ENCODE measurements at places on chromosomes 7 and 10. TPM values are rescaled to one million over a fixed set of nuclear protein-coding genes. Genes with fewer than 3 reads are reported as not detected.

GRCh38 chr10:91462423-91462822, 52.3 kb downstream of the HECTD2 start:
- no peak for DNase-seq

DNA sequence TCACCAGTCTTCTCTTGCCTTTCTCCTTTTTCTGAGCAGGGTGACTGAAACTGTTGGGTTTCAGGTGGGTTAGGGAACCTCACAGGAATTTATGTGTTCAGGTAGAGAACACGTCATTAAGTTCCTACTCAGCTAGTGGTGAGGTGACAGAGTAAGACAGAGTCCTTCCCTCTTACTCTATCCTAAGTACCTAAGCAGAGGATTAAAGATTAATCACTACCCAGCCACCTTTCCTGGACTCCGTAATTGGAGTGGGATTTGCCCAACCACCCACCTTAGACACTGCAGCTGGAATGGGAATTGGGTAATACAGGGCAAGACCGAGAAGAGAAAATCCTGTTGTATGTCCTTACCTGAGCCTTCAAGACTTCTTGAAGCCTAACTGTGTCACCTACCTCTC, 158.1 kb downstream of the LRRC4 start:
- DNase-seq: no peak

GRCh38 chr7:48168159-48168558, 3.1 kb upstream of the ABCA13 start:
- DNase-seq: no peak

- no peak for DNase-seq
Observed at GRCh38 chr10:96470116-96470743, 43.5 kb downstream of the TLL2 start.

DNA sequence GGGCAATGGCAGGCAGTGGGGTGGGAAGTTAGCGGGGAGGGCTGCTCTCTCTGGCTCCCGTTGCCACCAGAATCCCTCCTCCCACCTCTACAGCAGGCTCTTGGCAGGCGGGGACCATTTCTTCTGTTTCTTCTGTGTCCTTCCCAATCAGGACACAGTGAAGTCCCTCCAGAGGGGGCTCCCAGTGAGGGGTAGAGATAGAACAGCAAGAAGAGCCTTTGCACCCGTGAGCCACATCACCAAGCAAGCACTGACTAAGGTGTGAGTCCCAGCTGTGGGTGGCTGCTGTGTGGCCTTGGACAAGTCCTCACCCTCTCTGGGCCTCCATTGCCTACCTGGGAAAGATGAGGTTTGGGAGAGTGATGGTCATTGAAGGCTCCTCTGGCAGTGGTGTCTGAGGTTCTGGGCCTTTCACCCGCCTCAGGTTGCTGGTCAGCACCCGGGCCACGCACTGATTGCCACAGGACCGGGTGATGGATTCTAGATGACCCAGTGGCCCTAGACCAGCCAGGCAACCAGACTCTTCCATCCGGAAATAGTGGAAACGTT, 26.0 kb upstream of the PCBD1 start:
- DNase-seq: no peak

GRCh38 chr7:64992971-64993370, 2.1 kb upstream of the ZNF117 start:
- DNase-seq: no peak

DNA sequence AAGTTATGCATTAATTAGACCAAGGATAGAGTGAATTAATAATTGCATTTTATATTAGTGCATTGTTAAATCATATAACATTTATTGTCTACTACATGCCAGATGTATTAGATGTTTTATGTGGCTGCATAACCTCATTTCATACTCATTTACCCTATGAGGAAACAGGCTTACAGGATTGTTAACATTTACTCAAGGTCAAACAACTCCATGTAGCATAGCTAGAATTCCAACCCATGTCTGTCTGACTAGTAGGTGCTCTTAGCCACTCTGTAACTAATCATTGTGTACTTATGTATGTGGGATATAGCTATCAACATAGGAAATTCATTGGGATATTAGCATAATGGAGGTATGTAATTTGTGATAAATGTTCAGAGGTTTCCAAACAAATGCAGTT, 46.3 kb downstream of the PHYHIPL start:
- no peak for DNase-seq

DNA sequence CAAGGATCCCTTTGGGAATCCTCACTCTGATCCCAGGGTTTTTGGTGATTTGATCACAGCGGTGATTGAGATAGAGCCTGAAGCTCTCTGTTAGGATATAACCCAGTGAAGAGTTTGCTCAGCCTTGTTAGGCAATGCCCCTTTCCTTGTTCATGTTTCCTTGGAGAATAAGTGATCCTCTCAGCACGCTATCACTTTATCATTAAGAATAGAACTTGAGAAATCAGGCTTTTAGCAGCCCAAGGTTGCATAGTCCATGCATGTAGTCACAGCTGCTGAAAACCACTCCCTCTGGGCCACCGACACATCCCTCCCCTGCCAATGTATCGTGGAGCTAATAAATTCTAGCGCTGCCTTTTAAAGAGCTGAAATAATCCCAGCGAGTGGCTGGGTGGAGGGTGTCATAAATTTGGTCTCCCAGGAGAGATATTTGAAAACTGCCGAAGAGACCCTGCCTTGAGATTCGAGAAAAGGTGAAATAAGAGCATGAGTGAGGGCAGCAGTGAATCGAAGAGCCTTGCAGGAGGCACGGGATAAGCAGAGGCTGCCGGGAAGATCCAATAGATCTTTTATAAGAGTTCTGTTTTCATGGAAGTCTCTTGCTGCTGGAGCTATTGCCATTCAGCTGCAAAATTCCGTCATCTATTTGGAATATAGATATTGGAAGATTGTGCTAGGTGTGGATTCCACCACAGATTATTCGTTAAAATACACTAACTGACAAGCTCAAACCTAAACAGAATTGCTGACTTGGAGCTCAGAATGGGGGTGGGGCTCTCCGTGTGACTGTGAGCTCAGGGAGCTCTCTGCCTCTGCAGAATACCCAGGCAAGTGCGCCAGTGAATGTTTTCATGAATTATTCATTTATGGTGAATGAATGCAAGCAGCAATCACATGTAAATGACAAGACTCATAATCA, 249.8 kb downstream of the TRIL start:
- no peak for DNase-seq

DNA sequence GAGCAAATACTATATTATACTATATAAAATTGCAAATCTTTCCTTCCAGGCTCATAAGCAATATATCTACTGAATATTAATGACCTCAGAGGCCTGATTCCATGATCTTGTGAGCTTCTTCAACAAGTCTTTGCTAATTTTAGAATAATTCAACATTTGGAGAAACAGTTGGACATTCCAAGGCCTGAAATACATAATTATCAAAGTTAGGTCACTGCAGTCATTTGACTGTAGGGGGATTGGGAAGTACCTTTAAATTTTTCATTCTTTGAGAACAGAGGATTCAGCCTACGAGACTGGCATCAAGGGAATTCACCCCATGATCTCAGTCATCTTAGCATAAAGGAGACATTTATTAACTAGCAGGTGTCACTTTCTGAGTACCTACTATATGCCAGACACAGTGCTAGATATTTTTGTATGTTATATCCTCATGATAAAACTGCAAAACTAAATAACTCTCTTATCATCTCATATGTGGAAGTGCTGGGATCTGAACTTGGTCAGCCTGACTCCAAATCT, 85.4 kb downstream of the DOCK4 start:
- peak; percentile 3 for DNase-seq

DNA sequence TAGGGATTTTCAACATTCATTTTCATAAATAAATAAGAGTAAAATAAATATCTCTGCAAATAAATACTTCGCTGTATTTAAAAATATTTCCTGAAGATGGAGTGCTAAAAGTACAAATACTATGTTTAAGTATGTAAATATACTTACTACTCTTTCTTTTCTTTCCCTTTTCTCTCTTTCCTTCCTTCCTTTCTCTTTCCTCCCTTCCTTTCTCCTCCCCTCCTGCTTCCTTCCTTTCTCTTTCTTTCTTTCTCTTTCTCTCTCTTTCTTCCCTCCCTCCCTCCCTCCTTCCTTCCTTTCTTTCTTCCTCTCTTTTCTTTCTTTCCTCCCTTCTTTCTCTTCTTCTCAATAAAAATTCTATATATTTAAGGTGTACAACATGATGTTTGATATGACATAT, 496.1 kb downstream of the CCSER2 start:
- no peak for DNase-seq

GRCh38 chr7:6461946-6462550, 14.3 kb upstream of the DAGLB start:
- no peak for DNase-seq

DNA sequence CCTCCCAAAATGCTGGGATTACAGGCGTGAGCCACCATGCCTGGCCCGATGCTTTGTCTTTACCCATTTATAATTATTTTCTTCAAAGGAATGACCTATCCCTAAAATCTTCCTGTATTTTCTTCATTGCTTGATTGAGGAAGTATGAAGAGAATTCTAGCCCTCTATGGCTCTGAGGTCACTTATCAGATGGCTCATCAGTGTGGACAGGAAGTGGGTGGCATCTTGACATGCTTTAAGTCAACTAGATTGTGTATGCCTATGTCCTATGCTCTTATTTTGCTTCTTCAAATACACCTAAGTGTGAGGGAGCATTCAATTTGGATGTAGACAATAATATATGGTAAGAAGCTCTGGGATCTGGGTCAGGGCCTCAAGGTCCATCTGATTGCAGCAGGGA, 1020.5 kb downstream of the LRMDA start:
- DNase-seq: no peak

- peak; percentile 8 for DNase-seq
Observed at GRCh38 chr7:5139998-5140397, 50.0 kb upstream of the WIPI2 start.

- no peak for DNase-seq
Observed at GRCh38 chr7:103718482-103719061, 270.9 kb downstream of the RELN start.

- DNase-seq: no peak
Observed at GRCh38 chr10:31401287-31401686, 82.3 kb downstream of the ZEB1 start.

- DNase-seq: peak; percentile 81
Observed at GRCh38 chr10:103111031-103111917, 81.8 kb downstream of the NT5C2 start.

DNA sequence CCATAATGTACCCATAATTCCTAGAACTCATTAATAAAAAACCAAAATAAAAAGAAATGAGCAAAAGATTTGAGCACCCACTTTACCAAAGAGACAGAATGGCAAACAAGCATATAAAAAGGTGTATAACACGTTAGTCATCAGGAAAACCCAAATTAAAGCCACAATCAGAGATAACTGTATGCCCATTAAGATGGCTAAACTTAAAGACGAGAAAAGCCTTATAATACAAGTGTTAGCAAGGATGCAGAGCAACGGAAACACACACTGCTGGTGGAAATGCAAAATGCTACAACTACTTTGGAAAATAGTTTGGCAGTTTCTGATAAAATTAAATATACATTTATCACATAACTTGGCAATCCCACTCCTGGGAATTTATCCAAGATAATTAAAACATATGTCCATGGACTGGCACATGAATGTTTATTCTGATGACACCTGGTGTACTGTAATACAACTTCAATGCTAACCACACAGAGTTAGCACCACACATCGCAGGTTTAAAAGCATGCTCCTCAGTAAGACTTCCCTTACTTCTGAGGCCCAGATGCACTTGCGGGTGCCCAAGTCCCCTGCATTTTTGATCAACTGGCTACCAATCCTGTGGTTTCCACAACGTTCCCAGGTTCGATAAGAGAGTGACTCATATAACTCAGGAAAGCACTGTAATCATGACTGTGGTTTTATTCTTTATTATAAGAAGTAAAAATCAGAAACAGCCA, 158.6 kb downstream of the SNX13 start:
- no peak for DNase-seq

Gene PRTFDC1
- 7.4 TPM for total RNA-seq

Gene OR2A1
- not detected for total RNA-seq

Gene KEL
- 1.7 TPM for total RNA-seq

Gene AKR1C1
- total RNA-seq: 0.64 TPM

Gene PLXNA4
- 0.03 TPM for total RNA-seq

Gene AGR2
- 0.67 TPM for total RNA-seq

Gene ABCC2
- 0.24 TPM for total RNA-seq
